ENCODE measurements at places on chromosomes 5 and 9.

- no peak for DNase-seq
Observed at GRCh38 chr5:74082512-74083055, 456.6 kb downstream of the ARHGEF28 start.

DNA sequence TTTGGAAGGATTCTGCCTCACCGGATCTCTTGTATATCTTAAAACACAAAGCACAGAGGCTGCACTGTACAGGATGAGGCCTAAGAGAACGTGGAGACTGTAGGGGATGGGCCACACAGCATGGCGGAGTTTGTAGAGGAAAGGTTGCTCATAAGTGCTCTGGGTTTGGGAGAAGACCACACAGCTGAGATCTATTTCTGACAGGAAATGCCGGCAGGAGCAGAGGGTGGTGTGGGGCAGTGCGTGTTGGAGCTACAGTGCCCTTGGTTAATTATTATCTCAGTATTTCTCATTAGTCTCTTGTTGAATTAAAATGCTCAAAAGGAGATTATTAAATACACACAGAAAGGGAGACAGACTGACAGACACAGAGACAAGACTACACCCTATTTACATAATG lies 9.6 kb downstream of the PALM2AKAP2 start:
- no peak for DNase-seq

- DNase-seq = no peak
Observed at GRCh38 chr5:984774-985173, 23.8 kb upstream of the NKD2 start.

DNA sequence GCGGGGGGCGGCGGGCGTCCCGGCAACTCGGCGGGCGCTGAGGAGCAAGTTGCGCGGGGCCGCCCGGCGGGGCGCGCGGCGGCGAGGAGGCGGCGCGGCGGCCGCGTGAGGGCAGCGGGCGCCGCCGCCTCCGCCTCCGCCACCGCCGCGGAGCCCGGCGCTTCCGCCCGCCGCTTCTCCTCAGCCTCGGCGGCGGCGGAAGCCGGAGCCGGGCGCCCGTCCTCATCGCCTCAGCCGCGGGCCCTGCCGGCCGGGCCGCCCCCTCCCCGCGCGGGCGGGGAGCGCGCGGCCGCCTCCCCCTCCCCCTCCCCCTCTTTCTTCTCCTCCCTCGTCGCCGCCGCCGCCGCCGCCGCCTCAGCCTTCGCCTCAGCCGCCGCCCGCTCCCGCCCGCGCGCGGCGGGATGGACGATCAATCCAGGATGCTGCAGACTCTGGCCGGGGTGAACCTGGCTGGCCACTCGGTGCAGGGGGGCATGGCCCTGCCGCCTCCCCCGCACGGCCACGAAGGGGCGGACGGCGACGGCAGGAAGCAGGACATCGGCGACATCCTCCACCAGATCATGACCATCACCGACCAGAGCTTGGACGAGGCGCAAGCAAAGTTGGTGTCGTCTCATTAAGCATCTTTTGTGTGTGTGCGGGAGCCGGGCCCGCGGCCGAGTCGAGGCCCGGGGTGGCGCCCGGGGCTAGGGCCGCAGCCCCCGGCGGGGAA lies at the start of gene PBX3:
PBX3 (plus strand) TSS at position 321 of the 712 bp plus-strand sequence.
- peak; percentile 24 for DNase-seq

GRCh38 chr9:115164511-115164974 lies 46.6 kb upstream of the TNC start:
- peak; percentile 82 for DNase-seq

DNA sequence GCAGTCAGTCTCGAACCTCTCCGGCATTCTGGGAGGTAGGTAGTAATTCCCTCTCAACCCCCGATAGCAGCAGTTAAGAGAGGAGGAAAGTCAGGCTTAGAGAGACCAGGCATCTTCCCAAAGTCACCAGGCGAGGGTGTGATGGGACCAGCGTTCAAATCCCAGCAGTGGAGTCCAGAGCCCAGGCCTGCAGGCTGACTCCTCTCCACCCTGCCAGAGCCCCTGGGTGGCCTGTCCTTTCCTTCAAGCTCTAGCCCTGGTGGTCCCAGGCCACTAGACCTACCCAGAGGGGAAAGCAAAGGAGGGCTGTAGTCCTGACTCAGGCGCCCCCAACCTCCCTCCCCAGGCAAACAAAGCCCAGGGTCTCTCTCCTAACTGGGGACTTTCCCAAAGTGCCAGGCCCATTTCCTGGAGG lies 4.2 kb upstream of the NR5A1 start:
- DNase-seq = no peak

DNA sequence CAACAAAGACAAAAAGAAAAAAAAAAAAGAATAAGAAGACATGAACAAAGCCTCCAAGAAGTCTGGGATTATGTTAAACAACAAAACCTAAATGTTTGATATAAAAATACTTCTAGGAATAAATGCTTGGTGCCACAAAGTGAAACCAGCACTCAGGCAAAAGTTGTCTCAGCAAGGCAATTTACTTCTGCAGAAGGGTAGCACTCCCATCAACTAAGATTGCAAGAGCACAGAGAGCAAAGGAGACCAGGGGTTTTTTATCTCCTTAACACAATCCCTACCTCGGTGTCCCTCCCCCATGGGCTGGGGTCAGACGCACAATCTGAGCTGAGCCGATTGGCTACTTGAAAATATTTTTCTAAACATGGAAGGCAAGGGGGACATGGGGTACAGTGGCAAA lies 381.3 kb upstream of the SLC24A2 start:
- no peak for DNase-seq

- DNase-seq = no peak
Observed at GRCh38 chr5:129113867-129114266, 19.3 kb downstream of the ISOC1 start.

DNA sequence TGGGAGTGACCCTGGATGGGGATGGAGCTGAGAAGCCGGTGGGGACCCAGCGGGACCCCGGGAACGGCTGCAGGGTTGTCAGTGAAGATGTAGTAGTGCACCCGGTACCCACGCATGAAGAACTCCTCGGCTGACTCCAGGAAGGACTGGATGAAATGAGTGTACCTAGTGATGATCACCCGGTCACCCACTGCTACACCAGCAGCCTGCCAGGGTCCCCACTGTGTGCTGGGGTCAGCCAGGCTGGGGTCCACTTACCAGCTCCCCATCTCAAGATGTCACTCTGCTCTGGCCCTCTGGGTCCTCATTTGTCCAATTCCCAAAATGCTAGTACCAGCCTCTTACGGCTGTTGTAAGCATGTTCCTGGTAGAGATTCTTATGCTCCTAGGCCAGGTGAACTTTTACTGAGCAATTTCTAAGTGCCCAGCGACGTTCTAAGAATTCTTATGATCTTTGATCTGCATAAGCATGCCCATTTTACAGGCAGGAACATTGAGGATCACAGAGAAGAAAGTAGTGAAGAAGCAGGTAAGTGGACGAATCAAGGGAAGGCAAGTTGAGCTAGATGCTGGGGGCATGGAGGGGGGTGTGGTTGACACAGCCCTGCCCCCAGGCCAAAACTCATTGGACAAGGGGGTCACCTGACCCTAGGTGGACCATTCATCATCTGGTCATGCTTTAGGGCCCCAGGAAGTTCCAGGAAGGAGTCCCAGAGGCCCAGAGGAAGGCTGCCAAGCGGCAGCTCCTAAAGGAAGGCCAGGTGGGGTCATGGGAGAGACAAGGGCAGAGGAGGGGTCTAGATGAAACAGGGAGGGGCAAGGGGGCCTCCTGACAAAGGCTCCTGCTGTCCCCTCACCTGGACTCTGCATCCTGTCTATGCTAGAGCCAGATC lies 9.4 kb downstream of the GBGT1 start:
- DNase-seq = no peak

- DNase-seq = no peak
Observed at GRCh38 chr5:56247592-56247991, 14.5 kb upstream of the ANKRD55 start.

DNA sequence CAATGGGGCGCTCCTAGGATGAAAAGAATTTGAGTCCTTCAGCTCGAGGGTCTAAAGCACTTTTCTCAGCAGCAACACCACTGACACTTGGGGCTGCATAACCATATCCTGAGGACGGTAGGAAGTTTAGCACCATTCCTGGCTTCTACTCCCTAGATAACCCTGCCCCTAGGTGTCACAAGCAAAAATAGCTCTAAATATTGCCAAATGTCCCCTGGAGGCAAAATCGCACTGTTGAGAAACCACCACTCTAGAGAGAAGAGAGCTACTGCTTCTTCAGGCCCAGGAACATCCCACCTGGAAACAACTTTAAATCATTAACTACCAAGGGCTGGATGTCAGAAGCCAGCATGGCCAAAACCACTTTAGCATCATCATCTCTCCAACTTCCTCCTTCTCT lies 29.8 kb downstream of the MYO10 start:
- DNase-seq = no peak

GRCh38 chr9:86766511-86766910 lies 180.8 kb downstream of the GAS1 start:
- DNase-seq = no peak

DNA sequence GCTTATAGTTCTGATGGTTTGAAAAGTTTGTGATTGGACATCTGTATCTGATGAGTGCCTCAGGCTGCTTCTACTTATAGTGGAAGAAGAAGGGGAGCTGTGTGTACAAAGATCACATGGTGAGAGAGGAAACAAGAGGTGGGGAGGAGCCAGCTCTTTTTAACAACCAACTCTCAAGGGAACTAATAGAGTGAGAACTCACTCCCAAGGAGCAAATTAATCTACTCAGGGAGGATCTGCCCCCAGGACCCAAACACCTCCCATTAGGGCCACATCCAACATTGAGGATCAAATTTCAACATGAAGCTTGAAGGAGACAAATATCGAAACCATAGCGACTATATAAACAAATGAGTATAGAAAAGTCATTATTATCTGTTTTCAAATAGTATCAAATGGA lies 64.7 kb upstream of the PRLR start:
- no peak for DNase-seq

GRCh38 chr5:40166802-40167201 lies 512.9 kb upstream of the PTGER4 start:
- no peak for DNase-seq

- no peak for DNase-seq
Observed at GRCh38 chr5:146681585-146682105, 165.7 kb upstream of the GPR151 start.
